ENCODE measurements at places on chromosomes 4 and X. TPM values are rescaled to one million over a fixed set of nuclear protein-coding genes. Genes with fewer than 3 reads are reported as not detected.
A peak's percentile ranks its signal among the peaks of the same experiment; 100 is the strongest.

DNA sequence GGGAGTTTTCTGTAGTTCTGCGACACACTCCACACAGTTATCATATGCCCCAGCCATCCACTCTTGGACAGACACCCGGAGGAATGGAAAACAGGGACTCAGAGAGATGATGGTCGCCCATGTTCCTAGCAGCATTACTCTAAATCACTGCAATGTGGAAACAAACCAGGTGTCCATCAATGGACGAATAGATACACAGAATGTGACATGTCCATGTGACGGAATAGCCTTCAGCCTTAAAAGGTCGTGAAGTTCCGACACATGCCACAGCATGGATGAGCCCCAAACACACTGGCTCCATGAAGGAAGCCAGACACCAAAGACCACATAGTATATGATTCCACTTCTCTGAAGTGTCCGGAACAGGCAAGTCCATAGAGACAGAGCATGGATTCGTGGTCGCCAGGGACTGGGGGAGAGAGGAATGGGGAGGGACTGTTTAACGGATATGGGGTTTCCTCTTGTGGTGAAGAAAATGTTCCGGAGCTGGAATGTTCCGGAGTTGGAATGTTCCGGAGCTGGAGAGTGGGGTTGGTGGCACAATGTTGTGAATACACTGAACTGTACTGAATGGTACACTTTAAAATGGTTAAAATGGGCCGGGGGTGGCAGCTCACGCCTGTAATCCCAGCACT, 28.7 kb upstream of the AFAP1 start:
- H3K27me3 ChIP-seq: no peaks in the 10 kb centered on the region
- H3K27ac ChIP-seq: peak overlapping the region; percentile 27
- DNase-seq: no peak
- H3K4me3 ChIP-seq: no peak overlapping the region

- H3K27me3 ChIP-seq: no peaks in the 10 kb centered on the region
- peaks cover 30% of the 10 kb centered on the region for H3K36me3 ChIP-seq
- no peak for DNase-seq
- H3K4me1 ChIP-seq: peaks cover 84% of the 10 kb centered on the region
- no peak overlapping the region for H3K4me3 ChIP-seq
- H3K27ac ChIP-seq: peak overlapping the region; percentile 75
Measured at GRCh38 chr4:26080870-26081628, 167.0 kb downstream of the SMIM20 start.

GRCh38 chr4:176676901-176677300, 115.8 kb downstream of the VEGFC start:
- no peak overlapping the region for H3K27ac ChIP-seq
- no peaks in the 10 kb centered on the region for H3K27me3 ChIP-seq
- H3K4me3 ChIP-seq: no peak overlapping the region
- DNase-seq: no peak
- no peaks in the 10 kb centered on the region for H3K4me1 ChIP-seq

- H3K27me3 ChIP-seq: peaks cover 54% of the 10 kb centered on the region
- peaks cover 23% of the 10 kb centered on the region for H3K4me1 ChIP-seq
- no peaks in the 10 kb centered on the region for H3K36me3 ChIP-seq
- H3K27ac ChIP-seq: no peak overlapping the region
Measured at GRCh38 chr4:104490096-104490769, 4.5 kb downstream of the CXXC4 start.

GRCh38 chrX:93322110-93322509, 351.3 kb downstream of the NAP1L3 start:
- no peak for DNase-seq
- no peaks in the 10 kb centered on the region for H3K36me3 ChIP-seq
- no peaks in the 10 kb centered on the region for H3K27me3 ChIP-seq

- H3K27ac ChIP-seq: peak within 1 kb of the TSS; percentile 93
- H3K4me1 ChIP-seq: peaks cover 29% of the 10 kb centered on the region
- no peaks in the 10 kb centered on the region for H3K27me3 ChIP-seq
- peaks cover 17% of the 10 kb centered on the region for H3K36me3 ChIP-seq
- H3K4me3 ChIP-seq: peak within 1 kb of the TSS; percentile 93
Measured at GRCh38 chrX:53422861-53423306, at the start of gene RIBC1. TSS of gene RIBC1 (plus strand) at chrX:53422873. CDS start at chrX:53426277, 3,404 bp downstream.

DNA sequence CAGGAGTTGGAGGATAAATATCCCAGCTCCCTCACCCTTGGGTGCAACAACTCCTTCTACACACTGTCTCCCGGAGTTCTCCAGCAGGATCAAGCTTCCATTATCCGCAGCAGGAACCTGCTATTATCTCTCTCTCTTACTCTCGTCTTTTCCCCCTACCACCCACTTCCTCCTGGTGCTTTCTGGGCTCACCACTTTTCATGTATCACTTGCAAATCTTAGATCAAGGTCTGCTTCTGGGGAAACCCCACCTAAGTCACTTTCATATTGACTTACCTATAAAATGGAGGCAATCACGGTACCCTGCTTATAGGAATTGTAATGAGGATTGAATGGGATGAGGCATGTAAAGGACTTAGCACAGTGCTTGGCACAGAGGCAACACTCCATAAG, 589.5 kb downstream of the BCOR start:
- H3K4me3 ChIP-seq: no peak overlapping the region
- H3K27me3 ChIP-seq: no peaks in the 10 kb centered on the region
- DNase-seq: no peak
- H3K27ac ChIP-seq: no peak overlapping the region
- no peaks in the 10 kb centered on the region for H3K4me1 ChIP-seq

DNA sequence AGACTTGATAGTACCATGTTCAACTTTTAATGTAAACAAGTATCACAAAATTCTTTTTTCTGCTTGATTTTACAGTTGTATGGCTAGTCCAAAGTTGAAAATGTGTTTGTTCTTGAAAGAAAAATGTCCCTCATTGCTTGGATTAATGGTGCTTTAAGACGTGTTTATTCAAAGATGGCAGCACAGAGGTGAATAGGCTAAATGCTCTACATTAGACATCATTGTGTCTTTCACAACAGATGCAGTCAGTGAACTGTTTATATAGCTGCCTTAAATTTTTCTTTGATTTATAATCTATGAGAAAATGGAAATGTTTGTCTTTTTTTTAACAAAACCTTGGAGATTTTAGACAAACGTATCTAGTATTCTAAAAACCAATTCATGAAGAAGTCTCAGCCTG, 137.3 kb downstream of the BMPR1B start:
- H3K4me3 ChIP-seq: no peak overlapping the region
- no peak for DNase-seq
- no peaks in the 10 kb centered on the region for H3K4me1 ChIP-seq
- no peaks in the 10 kb centered on the region for H3K36me3 ChIP-seq
- H3K27ac ChIP-seq: no peak overlapping the region
- H3K27me3 ChIP-seq: no peaks in the 10 kb centered on the region

DNA sequence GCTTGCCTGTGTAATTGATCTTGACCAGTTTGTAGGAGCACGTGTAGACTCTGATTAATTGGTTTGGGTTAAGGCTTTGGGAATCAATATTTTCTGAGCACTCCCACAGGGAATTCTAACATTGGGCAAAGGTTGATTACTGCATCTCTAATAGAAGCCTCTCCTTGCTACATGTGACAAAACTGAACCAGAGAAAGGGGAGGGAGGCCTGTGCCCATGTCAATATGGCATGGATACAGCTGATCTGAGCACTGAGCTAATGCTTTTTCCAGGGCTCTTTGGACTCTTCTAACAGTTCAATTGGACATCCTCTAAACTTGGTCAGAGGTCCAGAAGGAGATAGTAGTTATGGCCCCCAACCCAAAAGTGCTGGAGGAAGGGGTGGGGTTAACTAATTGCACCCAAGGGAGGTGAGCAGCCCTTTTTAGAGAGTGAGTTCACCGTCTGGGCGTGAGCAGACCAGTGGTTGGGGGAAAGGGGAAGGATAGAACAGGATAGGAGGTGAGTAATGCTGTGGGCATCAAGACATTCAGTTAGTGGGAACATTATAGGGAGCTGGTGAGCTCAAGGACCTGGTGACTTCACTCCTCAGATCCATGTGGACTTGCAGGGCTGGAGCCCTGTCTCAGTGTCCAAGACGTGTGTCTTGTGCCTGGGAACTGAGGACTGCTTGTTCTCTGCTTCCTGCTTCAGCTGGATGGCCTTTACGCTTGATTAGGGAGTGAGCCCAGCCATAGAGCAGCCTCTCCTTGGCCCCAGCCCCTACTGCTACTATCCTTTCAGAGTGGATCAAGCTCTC, 22.8 kb downstream of the MSN start:
- peak overlapping the region; percentile 18 for H3K27ac ChIP-seq
- H3K36me3 ChIP-seq: peaks cover 59% of the 10 kb centered on the region
- H3K4me3 ChIP-seq: no peak overlapping the region
- no peak for DNase-seq
- peaks cover 91% of the 10 kb centered on the region for H3K4me1 ChIP-seq

Gene TMLHE
- 12.1 TPM for total RNA-seq

Gene GDPD2
- total RNA-seq: 0.23 TPM

DNA sequence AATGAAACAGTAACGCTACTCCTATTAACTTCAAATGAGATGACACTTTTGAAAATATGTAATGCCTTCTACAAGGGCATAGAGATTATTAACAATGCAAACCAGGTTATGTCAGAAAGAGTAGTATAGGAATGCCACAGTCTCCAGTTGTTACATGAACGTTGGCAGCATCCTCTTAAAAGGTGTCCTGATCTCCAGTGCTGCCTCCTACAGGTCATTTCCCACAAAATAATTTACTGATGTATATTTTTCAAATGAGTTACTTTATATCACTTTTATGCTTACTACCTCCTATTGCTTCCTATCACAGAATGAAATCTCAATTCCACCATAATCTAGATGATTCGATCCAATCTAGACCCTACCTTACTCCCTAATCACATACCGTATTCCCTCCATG, 195.2 kb upstream of the EPHA5 start:
- DNase-seq: no peak
- H3K4me1 ChIP-seq: no peaks in the 10 kb centered on the region
- H3K27ac ChIP-seq: no peak overlapping the region
- no peaks in the 10 kb centered on the region for H3K36me3 ChIP-seq
- H3K27me3 ChIP-seq: no peaks in the 10 kb centered on the region

Gene ELF4
- total RNA-seq: 48.7 TPM

DNA sequence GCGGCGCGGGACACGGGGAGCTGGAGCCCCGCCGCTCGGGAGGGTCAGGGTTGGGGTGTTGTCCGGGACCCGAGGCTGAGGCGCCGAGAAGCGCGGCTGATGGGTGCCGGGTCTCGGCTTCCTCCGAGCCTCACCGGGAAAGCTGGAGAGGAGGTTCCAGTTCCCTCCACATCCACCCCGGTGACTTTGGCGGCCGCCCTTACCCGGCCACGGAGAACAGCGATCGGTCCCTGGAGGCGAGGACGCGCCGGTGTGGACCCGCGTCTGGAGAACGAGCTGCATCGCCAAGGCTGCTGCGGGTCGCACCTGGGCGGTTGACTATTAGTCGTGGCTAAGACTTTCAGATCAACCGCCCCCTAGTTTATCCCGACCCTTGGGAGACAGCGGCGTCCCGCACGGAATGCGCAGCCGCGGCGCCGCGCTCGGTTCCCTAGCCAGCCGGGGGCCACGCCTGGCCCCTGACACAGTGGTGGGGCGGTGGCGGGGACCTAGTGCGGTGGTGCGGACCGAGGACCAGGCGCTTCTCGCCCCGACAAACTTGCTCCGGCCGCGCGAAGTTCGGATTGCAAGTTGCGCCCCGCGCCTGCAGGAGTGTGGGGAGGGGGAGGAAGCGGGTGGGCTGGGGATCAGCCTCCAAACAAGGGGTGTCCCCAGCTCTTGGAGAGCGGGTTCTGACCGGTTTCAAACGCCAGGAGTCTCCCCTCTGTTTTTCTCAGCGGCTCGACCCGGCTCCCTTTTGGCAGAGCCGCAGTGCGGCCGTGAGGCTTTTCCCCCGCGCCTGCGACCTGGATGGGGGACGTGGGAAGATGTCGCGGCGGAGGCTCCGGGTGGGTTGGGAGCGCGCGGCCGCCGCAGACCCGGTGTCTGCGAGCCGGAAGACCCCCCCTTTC, 568 bp downstream of the FHDC1 start:
- peaks cover 67% of the 10 kb centered on the region for H3K27me3 ChIP-seq
- DNase-seq: no peak
- no peaks in the 10 kb centered on the region for H3K36me3 ChIP-seq
- peaks cover 20% of the 10 kb centered on the region for H3K4me1 ChIP-seq
- peak overlapping the region; percentile 37 for H3K4me3 ChIP-seq
- H3K27ac ChIP-seq: no peak overlapping the region

DNA sequence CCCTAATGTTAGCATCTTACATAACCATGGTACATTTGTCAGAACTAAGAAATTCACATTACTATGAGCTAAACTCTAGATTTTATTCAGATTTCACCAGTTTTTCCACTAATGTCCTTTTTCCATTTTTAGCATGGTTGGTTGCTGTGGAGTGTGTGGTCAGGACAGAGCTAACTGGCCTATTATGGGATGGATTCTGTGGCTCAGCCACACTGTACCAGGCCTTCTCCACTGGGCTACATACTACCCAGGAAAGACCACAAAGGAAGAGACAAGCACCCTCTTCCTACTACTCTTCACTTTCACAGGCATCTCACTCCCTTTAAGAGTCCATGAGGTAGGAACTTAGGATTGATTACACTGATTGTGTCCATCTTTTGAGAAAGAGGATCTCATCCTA, 67.4 kb downstream of the ZNF827 start:
- no peaks in the 10 kb centered on the region for H3K27me3 ChIP-seq
- no peak for DNase-seq
- no peak overlapping the region for H3K4me3 ChIP-seq
- peaks cover 5% of the 10 kb centered on the region for H3K36me3 ChIP-seq
- H3K27ac ChIP-seq: no peak overlapping the region

GRCh38 chrX:153970357-153971123, 1.1 kb downstream of the HCFC1 start:
- H3K27ac ChIP-seq: peak overlapping the region; percentile 100
- peaks cover 34% of the 10 kb centered on the region for H3K36me3 ChIP-seq
- peaks cover 44% of the 10 kb centered on the region for H3K4me1 ChIP-seq
- peak overlapping the region; percentile 100 for H3K4me3 ChIP-seq
- no peaks in the 10 kb centered on the region for H3K27me3 ChIP-seq

- H3K27me3 ChIP-seq: no peaks in the 10 kb centered on the region
- no peak for DNase-seq
- H3K4me1 ChIP-seq: no peaks in the 10 kb centered on the region
- no peak overlapping the region for H3K4me3 ChIP-seq
Measured at GRCh38 chr4:30450474-30450873, 269.7 kb upstream of the PCDH7 start.

Gene PTCHD1
- total RNA-seq: not detected

DNA sequence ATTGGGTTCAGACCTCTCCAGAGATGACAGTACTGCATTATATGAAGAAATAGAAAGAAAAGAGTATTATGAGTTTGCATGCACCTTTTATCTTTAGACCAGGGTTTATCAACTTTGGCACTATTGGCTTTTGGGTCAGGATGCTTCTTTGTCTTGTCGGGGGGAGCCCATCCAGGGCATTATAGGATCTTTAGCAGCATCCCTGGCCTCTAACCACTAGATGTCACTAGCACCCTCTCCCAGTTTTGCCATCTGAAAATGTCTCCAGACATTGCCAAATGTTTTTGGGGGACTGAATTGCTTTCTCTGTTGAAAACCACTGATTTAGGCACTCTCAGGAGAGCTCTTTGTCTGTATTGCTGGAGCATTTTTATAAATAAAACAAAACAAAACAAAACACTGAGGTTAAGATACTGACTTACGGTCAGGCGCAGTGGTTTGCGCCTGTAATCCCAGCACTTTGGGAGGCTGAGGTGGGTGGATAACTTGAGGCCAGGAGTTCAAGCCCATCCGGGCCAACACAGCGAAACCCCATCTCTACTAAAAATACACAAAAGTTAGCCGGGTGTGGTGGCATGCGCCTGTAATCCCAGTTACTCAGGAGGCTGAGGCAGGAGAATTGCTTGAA, 23.6 kb downstream of the CA5B start:
- peak; percentile 41 for DNase-seq
- peak overlapping the region; percentile 51 for H3K27ac ChIP-seq
- H3K4me1 ChIP-seq: peaks cover 38% of the 10 kb centered on the region
- H3K27me3 ChIP-seq: no peaks in the 10 kb centered on the region
- peaks cover 8% of the 10 kb centered on the region for H3K36me3 ChIP-seq
- H3K4me3 ChIP-seq: no peak overlapping the region

GRCh38 chr4:1690698-1691097, 6.6 kb upstream of the FAM53A start:
- H3K27me3 ChIP-seq: no peaks in the 10 kb centered on the region
- peaks cover 52% of the 10 kb centered on the region for H3K36me3 ChIP-seq
- no peak overlapping the region for H3K27ac ChIP-seq

Gene MID2
- 4.5 TPM for total RNA-seq

All from activated CD4-positive, alpha-beta memory T cell treated with anti-CD3 and anti-CD28 coated beads, Interleukin-2, amount 10 ng/mL, durations not matched to agents 7 days and 5 days (primary cell).